A549 treated with Hydrocortisone at 1 μM for 4 hours (cell line): ENCODE measurements at places on chromosomes 1 and 21. TPM values are rescaled to one million over a fixed set of nuclear protein-coding genes. Genes with fewer than 3 reads are reported as not detected.

The AKR1A1 gene
- total RNA-seq: 73.1 to 81.3 TPM (median 79.9 TPM) in 5 replicates

The EXTL1 gene
- total RNA-seq: 0.02 TPM in 1 of 5 replicates, not detected in the others

The TGFB2 gene
- total RNA-seq: 10.1 to 13.5 TPM (median 12.3 TPM) in 5 replicates

The CFHR3 gene
- total RNA-seq: 0.16 to 0.22 TPM (median 0.20 TPM) in 4 of 5 replicates, not detected in the other

The TTC22 gene
- total RNA-seq: not detected in 5 replicates

The C1orf185 gene
- total RNA-seq: not detected in 5 replicates

The TIE1 gene
- 0.02 to 0.15 TPM in 2 of 5 replicates, not detected in the others for total RNA-seq

The KPNA6 gene
- total RNA-seq: 13.9 to 20.7 TPM (median 14.9 TPM) in 5 replicates

The CLCA4 gene
- 0.02 to 0.03 TPM in 2 of 5 replicates, not detected in the others for total RNA-seq

The TTC24 gene
- not detected in 5 replicates for total RNA-seq

The MYCL gene
- total RNA-seq: 1.1 to 1.6 TPM (median 1.4 TPM) in 5 replicates

The AIDA gene
- total RNA-seq: 59.7 to 76.8 TPM (median 72.0 TPM) in 5 replicates

The ZYG11A gene
- total RNA-seq: 2.2 to 2.8 TPM (median 2.7 TPM) in 5 replicates

The AGPAT3 gene
- 20.8 to 28.4 TPM (median 25.8 TPM) in 5 replicates for total RNA-seq

The CD1D gene
- 0.05 to 0.08 TPM (median 0.07 TPM) in 4 of 5 replicates, not detected in the other for total RNA-seq

The PPFIA4 gene
- total RNA-seq: 0.15 to 1.0 TPM (median 0.43 TPM) in 5 replicates

The TDRD5 gene
- 0.03 to 0.05 TPM (median 0.05 TPM) in 3 of 5 replicates, not detected in the others for total RNA-seq

The CD1B gene
- not detected in 5 replicates for total RNA-seq

The MANEAL gene
- total RNA-seq: 23.6 to 25.8 TPM (median 25.4 TPM) in 5 replicates

The GBP3 gene
- 0.73 to 2.4 TPM (median 1.1 TPM) in 5 replicates for total RNA-seq

The PALMD gene
- 0.13 to 0.31 TPM (median 0.27 TPM) in 5 replicates for total RNA-seq

The GSTM3 gene
- total RNA-seq: 22.0 to 26.7 TPM (median 24.5 TPM) in 5 replicates

The FCAMR gene
- 0.08 TPM in 1 of 5 replicates, not detected in the others for total RNA-seq

The ZNF672 gene
- total RNA-seq: 16.0 to 20.9 TPM (median 18.9 TPM) in 5 replicates

The AMY1B gene
- not detected in 5 replicates for total RNA-seq

The MAN1C1 gene
- total RNA-seq: 0.35 to 0.77 TPM (median 0.44 TPM) in 5 replicates

The SLC50A1 gene
- 32.8 to 36.7 TPM (median 34.6 TPM) in 5 replicates for total RNA-seq

The GNG4 gene
- 9.9 to 15.7 TPM (median 13.7 TPM) in 5 replicates for total RNA-seq

The IL20 gene
- not detected in 5 replicates for total RNA-seq

The DIO1 gene
- total RNA-seq: not detected in 5 replicates

The ZNF669 gene
- 3.1 to 4.8 TPM (median 3.5 TPM) in 5 replicates for total RNA-seq

The FGGY gene
- 1.8 to 2.3 TPM (median 2.2 TPM) in 5 replicates for total RNA-seq

The MRAP gene
- not detected in 5 replicates for total RNA-seq

The SPATA21 gene
- total RNA-seq: 0.05 to 0.14 TPM (median 0.05 TPM) in 4 of 5 replicates, not detected in the other

The ANKRD45 gene
- total RNA-seq: 0.13 to 0.24 TPM (median 0.14 TPM) in 5 replicates

The LYPD8 gene
- 0.10 to 0.20 TPM (median 0.16 TPM) in 4 of 5 replicates, not detected in the other for total RNA-seq

The LCE3E gene
- total RNA-seq: 0.30 TPM in 1 of 5 replicates, not detected in the others

The GLUL gene
- total RNA-seq: 22.5 to 28.3 TPM (median 23.8 TPM) in 5 replicates

The VWA5B1 gene
- total RNA-seq: not detected in 5 replicates

The IBA57 gene
- 4.6 to 7.6 TPM (median 4.9 TPM) in 5 replicates for total RNA-seq
